ENCODE measurements at places on chromosomes 6 and 20.

DNA sequence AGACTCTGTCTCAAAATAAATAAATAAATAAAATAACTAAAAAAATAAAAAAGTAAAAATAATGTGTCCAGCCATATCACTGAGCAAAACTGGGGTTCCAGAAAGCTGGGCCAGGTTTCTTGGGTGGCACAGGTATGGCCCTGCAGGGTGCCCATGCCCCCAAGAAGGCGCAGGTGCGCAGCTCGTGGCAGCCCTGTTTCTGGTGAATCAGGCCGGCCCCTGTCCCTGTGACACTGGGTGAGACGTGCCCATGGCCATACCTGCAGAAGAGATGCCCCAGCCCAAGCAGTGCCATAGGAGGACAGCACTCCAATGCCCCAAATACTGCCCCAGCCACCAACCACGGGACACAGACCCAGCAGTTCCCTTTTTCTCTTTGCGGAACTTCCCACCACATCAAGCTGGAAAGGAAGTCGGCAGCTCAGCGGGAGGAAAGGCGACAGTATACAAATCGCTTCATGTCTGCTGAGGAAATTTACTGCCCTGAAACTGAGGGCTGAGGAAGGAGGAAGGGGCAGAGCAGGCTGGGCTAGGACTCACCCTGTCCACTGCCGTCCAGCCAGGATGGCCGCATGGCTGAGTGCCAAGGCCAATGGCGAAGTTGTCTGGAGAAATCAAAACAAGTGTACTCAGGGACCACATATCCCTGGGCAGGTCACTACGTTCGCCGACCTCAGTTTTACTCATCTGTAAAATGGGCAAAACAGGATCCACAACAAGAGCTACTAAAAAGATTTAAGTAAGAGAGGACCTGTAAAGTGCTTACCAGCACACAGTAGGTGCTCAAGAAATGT lies 55.4 kb downstream of the PREX1 start:
- no peak for DNase-seq

DNA sequence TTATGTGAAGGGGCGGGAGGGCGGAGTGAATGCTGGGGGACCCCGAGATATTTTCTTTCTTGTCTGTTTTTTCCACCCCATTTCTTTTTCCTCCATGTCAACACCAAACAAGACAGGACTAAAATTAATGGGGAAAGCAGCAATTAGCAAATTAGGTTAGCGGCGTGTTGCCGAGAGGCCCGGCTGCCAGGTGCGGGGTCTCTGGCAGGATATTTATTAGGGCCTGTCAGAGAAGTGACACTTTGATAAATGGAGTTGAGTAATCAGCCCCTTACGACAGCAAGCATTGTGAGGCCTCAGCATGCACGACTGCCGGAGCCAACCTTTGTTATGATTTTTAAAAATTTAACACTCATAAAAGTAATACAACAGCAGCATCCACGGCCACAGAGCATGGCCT lies 193.8 kb downstream of the DHX35 start:
- no peak for DNase-seq

GRCh38 chr6:156767603-156768467 lies 9.3 kb upstream of the ARID1B start:
- no peak for DNase-seq

GRCh38 chr20:32743237-32744112 lies at the start of gene COMMD7:
Gene COMMD7, minus strand, starts transcription at chr20:32743467. Its CDS starts 76 bp downstream, at chr20:32743391.
- DNase-seq, result peak; percentile 68

- DNase-seq, result no peak
Measured at GRCh38 chr20:14036567-14036966, 41.3 kb downstream of the MACROD2 start.

GRCh38 chr6:127282184-127282583 lies 15.5 kb downstream of the RNF146 start:
- DNase-seq, result no peak

GRCh38 chr6:158033751-158034702 lies 52.4 kb downstream of the SYNJ2 start:
- no peak for DNase-seq

DNA sequence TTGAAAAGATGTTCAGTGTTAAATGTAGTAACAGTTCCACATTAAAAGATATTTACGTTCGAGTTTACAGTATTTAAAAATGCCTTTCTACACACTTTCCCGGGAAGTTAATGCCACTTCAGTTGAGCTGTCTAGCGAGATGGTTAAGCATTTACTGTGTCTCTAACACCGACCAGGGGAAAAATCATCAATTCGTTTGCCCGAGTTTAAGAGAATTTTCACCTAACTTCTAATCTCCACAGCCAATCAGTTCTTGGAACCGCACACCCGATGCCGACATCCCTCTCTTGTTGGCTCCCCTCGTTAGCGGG lies 58.2 kb downstream of the FAM217A start:
- DNase-seq, result no peak

DNA sequence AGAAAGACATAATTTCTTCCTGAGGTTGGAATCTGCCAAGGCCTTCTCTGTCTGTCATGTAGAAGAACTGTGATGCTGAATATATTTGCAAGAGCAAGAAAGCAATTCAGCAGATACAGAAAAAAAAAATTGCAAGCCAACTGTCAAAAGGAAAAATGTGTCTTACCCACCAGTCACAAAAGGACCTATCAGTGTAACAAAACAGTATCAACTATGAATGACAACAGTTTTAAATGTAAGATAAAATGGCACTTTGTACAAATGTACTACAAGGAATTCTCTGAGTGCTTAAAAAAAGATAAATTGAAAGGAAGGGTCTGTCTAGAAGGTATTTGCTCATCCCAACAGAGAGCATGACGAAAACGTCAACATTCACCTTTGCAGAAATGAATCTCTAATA lies 185.3 kb upstream of the TFAP2D start:
- no peak for DNase-seq

DNA sequence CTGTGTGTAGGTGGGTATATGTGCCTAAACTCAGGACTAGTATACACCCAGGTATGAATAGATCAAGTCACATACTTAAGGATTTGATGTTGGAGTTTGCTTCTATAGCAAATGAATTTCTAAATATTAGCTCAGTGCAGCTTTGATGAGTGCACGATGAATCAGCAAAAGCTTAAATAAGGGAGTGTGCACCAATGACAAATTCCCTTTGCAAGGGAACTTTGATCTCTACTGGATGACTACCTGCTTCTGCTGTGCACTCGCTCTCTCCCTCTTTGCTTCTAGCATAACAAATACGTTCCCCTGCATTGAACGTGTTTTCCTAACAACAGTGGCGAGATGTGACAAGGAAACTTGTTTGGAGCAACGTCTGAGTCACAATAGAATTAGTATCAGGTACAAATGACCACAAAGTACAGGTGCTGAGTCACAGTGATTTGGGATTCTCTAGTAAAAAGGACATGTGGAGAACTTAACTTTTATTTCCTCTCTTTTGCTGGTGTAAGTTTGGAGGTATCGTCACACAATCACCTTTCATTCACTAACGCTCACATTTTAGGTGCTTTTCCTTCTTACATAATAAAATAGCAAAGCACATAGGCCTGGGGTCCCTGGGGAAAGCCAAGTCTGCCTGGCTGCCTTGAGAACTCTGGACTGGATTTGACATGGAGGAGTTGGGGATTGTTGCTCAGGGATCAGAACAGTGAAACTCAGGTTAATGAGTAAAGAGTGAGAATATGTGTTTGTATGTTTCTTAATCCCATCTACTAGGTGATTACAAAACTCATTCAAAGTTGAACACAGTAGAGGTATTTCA lies 49.7 kb downstream of the KLHL31 start:
- no peak for DNase-seq

- DNase-seq, result no peak
Measured at GRCh38 chr20:57433657-57434389, 42.6 kb downstream of the RBM38 start.

DNA sequence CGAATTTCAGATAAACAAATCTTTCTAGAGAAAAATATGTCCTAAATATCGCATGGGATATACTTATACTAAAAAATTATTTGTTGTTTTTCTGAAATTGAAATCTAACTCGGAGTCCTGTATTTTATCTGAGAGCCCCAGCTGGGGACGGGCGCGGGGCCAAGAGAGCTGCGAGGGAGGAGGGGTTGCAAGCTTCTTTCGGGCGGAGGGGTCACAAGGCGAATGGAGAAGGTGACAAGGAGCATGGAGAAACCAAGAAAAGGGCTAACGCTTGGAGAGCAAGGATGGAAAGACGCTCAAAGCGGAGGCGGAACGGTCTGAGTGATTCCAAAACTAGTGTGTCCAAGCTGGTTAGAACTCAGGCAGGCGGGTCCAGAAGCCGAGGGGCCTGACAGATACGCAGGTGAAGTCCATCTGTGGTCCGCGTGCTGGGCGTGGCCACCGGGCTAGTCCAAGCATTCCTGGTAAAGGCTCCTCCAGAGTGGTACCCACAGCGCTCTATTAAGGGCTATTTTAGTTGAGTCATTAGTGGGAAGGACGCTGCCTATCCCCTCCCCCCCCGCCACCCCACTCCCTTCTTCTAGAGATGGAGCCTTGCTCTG lies 41.5 kb upstream of the ZNFX1 start:
- no peak for DNase-seq

GRCh38 chr6:145544514-145544913 lies 190.8 kb downstream of the EPM2A start:
- DNase-seq, result no peak

- no peak for DNase-seq
Measured at GRCh38 chr20:57500962-57501361, 24.0 kb downstream of the CTCFL start.

DNA sequence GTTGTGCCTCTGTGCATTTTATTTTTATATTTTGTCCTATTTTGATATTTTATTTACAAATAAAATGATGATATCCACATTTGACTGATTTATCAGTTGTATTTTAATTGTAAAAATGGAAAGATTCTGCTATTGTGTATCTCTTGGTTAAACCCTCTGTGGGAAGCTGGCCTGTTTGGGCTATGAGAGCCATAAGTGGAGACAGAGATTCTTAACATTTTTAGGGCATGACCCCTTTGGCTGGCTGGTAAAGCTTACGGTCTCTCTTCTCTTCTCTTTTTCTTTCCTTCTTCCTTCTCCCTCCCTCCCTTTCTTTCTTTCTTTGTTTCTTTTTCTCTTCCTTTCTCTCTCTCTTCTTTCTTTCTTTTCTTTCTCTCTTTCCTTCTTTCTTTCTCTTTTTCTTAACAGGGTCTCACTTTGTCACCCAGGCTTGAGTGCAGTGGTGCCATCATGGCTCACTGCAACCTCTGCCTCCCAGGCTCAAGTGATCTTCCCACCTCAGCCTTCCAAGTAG lies 172.3 kb upstream of the CDYL start:
- no peak for DNase-seq

DNA sequence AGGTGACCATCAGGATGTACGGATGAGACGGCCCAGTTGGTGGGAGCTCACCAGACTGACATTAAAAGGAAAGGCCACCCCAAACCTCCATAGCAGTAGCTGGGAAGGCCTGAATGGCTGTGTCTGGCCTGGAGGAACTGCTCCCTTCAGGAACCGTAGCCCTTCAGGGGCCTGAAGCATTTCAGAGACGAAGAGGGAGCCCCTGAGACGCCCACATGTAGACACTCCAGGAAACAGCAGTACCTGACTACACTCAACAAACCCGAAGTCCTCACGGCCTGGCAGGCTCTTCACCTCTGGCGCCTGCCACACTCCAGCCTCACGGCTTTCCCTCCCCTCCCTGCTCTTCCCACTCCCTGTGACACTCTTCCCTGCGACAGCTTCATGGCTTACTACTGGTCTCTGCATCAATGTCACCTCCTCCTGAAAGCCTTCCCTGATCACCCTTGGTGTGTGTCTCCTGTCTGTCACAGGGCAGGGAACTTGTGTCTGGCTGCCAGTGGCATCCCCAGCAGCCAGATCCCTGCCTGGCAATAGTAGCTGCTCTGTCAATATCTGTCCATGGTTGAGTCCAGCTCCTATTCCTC lies 14.6 kb upstream of the STX16 start:
- DNase-seq, result no peak

- DNase-seq, result no peak
Measured at GRCh38 chr6:106033806-106034205, 52.3 kb upstream of the PRDM1 start.

- no peak for DNase-seq
Measured at GRCh38 chr6:127969701-127970100, 68.8 kb upstream of the THEMIS start.

GRCh38 chr6:112690497-112691202 lies 343.5 kb downstream of the RFPL4B start:
- peak; percentile 29 for DNase-seq

DNA sequence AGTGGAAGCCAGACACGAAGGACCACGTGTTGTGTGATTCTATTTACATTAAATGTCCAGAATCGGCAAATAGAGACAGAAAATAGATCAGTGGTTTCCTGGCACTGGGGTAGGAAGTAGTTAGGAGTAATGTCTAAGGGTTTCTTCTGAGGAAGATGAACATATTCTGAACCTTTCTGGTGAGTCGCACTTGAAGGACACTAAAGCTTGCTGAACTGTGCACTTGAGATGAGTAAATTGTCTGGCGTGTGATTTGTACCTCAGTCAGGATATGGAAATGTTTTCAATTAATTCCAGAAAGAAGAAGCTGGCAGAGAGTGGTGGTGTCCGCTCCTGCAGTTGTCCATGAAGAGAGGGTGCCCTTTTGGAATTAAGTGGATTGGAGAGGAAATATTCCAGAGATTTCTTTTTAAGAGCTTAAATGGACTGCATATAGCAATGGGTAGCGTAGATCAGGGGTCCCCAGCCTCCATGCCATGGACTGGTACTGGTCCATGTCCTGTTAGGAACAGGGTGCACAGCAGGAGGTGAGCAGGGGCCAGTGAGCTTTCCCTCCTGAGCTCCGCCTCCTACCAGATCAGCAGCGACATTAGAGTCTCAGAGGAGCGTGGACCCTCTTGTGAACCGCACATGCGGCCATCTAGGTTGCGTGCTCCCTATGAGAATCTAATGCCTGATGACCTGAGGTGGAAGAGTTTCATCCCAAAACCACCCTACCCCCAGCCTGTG lies 12.4 kb upstream of the KIF25 start:
- no peak for DNase-seq

DNA sequence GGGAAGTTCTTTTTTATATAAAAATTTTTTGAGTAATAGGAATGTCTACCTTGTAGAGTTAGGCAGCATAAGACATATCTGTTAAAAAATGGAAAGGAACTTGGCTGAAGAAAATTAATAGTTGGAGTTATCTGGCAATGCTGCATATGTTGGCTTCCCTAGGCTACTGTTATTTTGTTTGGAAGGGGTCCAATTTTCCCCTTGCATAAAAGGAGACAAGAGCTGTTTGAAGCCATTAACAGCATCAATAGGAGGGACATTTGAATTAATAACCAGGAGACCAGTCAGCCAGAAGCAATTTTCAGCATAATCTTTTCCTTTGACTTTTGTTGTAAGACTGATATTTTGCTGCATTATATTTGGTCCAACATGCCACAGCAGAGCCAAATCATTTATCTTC lies 80.9 kb upstream of the TAB2 start:
- no peak for DNase-seq

DNA sequence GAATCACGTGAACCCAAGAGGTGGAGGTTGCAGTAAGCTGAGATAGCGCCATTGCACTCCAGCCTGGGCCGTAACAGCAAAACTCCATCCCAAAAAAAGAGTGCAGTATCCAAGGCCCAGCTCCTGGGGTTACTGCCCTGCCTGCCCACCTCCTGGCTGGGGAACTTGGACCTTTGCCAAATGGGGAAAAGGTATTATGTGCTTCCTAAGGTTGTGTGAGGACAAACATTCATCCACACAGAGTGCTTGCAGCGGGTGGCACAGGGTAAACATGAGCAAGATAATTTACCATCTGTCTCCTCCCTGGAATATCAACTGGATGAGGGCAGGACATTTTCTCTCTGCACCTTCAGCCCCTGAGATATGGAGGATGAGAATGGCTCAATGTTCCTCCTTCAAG lies 94.9 kb upstream of the POPDC3 start:
- DNase-seq, result no peak
